Karpas-422 (cell line): ENCODE measurements at places on chromosomes 3 and 15. TPM values are rescaled to one million over a fixed set of nuclear protein-coding genes. Genes with fewer than 3 reads are reported as not detected.

- no peak overlapping the region for H3K27ac ChIP-seq
- DNase-seq, result no peak
- H3K36me3 ChIP-seq, result no peaks in the 10 kb centered on the region
- H3K4me1 ChIP-seq, result no peaks in the 10 kb centered on the region
Measured at GRCh38 chr15:25178835-25179672, 224.3 kb downstream of the SNRPN start.

Gene H1-8
- not detected in 2 replicates for total RNA-seq

GRCh38 chr15:44798826-44799225 is 62.5 kb downstream of the TRIM69 start:
- no peak overlapping the region for H3K27ac ChIP-seq
- H3K4me3 ChIP-seq, result no peak overlapping the region
- H3K36me3 ChIP-seq, result no peaks in the 10 kb centered on the region

DNA sequence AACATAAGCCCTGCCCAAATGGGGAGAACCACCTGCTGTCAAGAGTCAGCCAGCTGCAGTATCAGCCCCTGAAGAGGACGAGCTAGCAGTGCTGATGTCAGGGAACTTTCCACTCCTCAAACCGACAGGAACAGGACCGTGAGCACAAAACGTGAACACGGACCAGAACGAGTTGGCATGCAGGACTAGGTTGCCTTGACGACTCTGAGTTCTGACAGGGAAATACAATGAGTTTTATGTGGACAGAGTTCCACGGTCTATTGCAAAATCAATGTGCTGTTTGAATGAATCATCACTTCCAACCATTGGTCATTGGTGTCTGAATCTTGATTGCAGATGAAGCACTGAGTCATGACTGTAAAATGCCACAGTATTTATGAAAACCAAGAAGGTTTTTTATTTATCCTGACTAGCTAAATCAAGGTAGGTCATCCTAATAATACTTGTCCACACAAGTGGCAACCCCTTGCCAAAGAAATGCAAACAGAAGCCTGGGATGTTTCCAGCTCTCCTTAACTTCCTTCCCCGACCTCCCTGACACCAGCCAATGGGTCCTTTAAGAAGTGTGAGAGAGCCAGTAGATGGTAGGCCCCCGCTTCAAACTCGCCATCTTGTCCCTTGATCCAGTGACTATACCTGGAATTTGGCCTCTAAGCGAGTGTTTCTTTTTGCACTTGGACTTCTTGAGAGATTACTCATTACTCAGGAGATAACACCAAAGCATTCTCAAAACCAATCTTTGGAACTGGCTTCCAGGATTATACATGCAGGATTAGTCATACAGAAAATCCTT is 119.6 kb downstream of the ASB7 start:
- DNase-seq, result no peak
- no peaks in the 10 kb centered on the region for H3K36me3 ChIP-seq
- H3K4me3 ChIP-seq, result no peak overlapping the region
- H3K27me3 ChIP-seq, result no peaks in the 10 kb centered on the region
